ENCODE measurements at places on chromosomes 7 and 10. TPM values are rescaled to one million over a fixed set of nuclear protein-coding genes. Genes with fewer than 3 reads are reported as not detected.
A peak's percentile ranks its signal among the peaks of the same experiment; 100 is the strongest.

DNA sequence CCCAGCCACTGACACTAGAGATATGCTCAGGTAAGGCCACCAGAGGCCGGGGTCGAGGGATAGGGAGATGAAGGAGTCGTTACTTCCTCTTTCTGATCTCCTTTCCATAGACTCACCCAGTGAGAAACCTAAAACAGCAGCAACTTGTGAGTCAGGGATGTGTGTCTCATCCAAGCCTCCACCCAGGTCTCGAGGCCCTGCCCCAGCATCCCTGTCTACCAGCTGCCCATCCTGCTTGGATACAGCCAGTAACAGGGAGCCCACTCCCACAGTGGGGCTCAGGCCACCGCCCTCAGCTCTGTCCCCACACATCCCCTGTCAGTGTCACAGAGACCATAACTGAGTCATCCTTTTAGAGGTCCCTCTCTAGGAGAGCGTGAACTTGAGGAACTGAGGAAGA, 49.6 kb upstream of the CHST15 start:
- DNase-seq = no peak
- no peak overlapping the region for H3K4me3 ChIP-seq
- H3K36me3 ChIP-seq = no peaks in the 10 kb centered on the region
- H3K27me3 ChIP-seq = peaks cover 3% of the 10 kb centered on the region
- no peak overlapping the region for H3K27ac ChIP-seq
- no peaks in the 10 kb centered on the region for H3K4me1 ChIP-seq

DNA sequence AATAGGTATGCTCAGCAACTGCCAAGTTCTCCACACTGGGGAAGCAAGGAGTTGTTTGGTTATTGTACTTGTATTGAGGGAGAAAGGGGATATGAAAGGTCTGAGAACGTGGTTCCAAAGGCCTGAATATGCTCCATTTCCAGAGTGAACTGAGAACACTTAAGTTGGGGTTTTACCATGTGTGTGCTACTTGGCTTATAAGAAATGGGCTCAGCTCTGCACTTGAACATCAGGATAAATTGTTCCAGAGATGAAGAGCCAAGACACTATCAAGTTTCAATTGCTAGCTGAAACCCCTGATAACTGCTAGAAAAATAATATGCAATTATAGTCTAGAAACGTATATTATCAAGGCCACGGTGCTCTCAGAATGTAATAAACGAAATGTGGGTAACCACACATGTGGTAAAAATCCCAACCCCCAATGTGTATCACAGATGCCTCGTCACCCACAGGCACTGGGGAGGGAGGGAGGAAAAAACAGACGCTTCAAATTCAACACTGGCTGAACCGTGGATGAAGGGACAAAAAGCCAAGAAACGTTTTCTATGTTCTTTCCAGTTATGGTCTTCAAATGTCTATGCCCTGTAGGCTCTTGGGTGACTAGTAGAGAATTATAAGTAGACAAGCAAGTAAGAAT, 16.3 kb downstream of the ELMO1 start:
- H3K36me3 ChIP-seq = no peaks in the 10 kb centered on the region
- no peaks in the 10 kb centered on the region for H3K27me3 ChIP-seq
- H3K4me3 ChIP-seq = no peak overlapping the region
- H3K4me1 ChIP-seq = peaks cover 20% of the 10 kb centered on the region

- no peak overlapping the region for H3K27ac ChIP-seq
- H3K36me3 ChIP-seq = no peaks in the 10 kb centered on the region
- no peak overlapping the region for H3K4me3 ChIP-seq
- H3K4me1 ChIP-seq = no peaks in the 10 kb centered on the region
Measured at GRCh38 chr10:404991-405390, 269.7 kb downstream of the ZMYND11 start.

DNA sequence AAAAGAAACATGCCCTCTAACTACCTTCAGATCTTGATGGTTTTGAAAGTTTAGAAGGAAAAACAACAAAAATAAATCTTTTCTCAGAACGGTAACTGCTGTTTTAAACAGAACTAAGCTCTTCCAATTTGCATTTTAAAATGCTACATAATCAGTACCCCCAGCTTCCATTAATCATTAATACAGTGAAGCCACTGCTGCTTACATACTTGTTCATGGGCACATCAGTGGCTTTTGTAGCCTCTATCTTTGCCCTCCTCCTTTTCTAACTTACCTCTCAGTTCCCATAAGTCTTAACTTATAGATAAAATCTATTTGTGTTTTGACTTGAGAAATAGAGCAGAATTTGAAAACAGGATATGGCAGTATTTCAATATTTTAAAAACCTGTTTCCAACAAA, 109.1 kb downstream of the POLL start:
- H3K27ac ChIP-seq = no peak overlapping the region
- H3K27me3 ChIP-seq = no peaks in the 10 kb centered on the region
- H3K36me3 ChIP-seq = no peaks in the 10 kb centered on the region
- DNase-seq = no peak
- no peaks in the 10 kb centered on the region for H3K4me1 ChIP-seq

GRCh38 chr7:11655163-11655562, 176.8 kb downstream of the THSD7A start:
- no peak overlapping the region for H3K4me3 ChIP-seq
- H3K27me3 ChIP-seq = no peaks in the 10 kb centered on the region
- no peak overlapping the region for H3K27ac ChIP-seq
- H3K4me1 ChIP-seq = peaks cover 3% of the 10 kb centered on the region
- peak; percentile 33 for DNase-seq
- no peaks in the 10 kb centered on the region for H3K36me3 ChIP-seq

GRCh38 chr7:137989590-137989989, 12.3 kb downstream of the CREB3L2 start:
- no peak for DNase-seq
- no peaks in the 10 kb centered on the region for H3K27me3 ChIP-seq
- H3K4me1 ChIP-seq = peaks cover 91% of the 10 kb centered on the region
- no peaks in the 10 kb centered on the region for H3K36me3 ChIP-seq

- peaks cover 21% of the 10 kb centered on the region for H3K4me1 ChIP-seq
- H3K27ac ChIP-seq = peak overlapping the region; percentile 52
- DNase-seq = peak; percentile 90
- H3K36me3 ChIP-seq = no peaks in the 10 kb centered on the region
Measured at GRCh38 chr7:25849500-25850184, 302.4 kb upstream of the NFE2L3 start.

- no peaks in the 10 kb centered on the region for H3K4me1 ChIP-seq
- H3K27ac ChIP-seq = no peak overlapping the region
- H3K36me3 ChIP-seq = peaks cover 53% of the 10 kb centered on the region
Measured at GRCh38 chr7:100360135-100360854, 2.4 kb downstream of the PILRB start.

DNA sequence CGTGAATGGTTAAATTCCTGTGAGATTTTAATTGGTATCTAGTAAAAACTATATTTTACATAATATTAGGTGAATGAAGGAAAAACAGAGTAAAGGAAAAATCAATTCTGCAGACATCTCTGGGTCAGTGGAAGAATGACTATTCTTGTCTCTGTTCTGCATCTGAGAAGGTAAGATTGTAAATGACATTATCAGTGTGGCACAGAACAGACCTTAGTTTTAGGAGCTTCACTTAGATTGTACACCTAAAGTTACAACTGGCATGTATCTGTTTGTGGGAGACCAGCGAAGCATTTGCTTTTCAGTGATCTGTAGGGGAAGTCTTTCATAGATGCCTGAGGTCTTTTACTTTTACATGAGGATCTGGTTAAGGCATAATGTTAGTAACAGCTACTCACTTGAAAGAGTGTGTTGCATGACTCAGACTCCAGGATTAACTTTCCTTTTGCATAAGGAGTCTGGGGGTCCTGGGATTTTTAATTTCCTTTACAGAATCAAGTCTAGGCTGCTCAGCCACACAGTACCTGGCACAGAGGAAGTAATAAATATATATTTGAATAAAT, 56.2 kb downstream of the JMJD1C start:
- no peaks in the 10 kb centered on the region for H3K27me3 ChIP-seq
- DNase-seq = peak; percentile 23
- H3K4me1 ChIP-seq = peaks cover 13% of the 10 kb centered on the region
- no peak overlapping the region for H3K27ac ChIP-seq
- no peak overlapping the region for H3K4me3 ChIP-seq

DNA sequence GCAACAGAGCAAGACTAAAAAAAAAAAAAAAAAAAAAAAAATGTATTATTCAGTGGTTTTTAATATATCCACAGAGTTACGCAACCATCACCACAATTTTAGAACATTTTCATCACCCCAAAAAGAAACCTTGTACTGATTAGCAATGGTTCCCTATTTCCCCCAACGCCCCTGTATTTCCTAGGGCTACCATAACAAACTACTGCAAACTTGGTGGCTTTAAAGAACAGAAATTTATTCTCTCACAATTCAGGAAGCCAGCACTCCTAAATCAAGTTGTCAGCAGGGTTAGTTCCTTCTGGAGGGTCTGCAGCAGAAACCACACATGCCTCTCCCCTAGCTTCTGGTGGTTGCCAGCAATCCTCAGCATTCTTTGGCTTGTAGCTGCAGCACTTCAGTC, 5.9 kb upstream of the NUP42 start:
- no peaks in the 10 kb centered on the region for H3K36me3 ChIP-seq
- H3K27me3 ChIP-seq = no peaks in the 10 kb centered on the region
- no peaks in the 10 kb centered on the region for H3K4me1 ChIP-seq
- DNase-seq = no peak
- H3K27ac ChIP-seq = no peak overlapping the region

DNA sequence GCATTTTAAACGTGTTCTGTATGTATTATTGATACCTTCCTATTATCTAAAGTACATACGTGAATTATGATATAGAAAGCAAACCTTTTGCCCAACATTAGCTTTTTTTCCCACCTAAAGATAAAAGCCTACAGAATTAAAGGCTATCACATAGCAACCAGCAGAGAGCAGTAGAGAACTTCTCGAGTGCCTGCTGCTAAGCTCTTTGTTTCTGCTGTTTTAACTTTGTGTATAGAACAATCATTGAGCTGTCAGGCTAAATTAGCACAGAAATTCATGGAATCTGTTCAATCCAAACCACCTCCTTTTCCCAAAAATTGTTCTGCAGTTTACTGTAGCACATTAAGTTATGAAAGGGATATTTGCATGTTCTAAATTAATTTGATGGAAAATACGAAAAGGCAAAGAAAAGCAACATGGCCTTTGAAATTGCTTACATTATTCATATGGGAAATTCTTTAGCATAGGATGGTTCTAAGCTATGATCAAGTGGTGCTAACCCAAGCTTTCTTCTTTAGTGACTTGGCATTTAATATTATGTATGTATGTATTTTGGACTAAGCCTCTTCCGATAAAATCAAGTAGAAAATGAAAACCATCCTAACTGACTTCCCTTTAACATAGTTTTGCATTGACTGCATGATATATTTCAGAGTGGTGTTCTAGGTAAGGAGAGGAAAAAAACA, 1288.5 kb downstream of the GATA3 start:
- H3K27me3 ChIP-seq = no peaks in the 10 kb centered on the region
- peak; percentile 42 for DNase-seq
- no peak overlapping the region for H3K4me3 ChIP-seq
- no peaks in the 10 kb centered on the region for H3K36me3 ChIP-seq
- no peak overlapping the region for H3K27ac ChIP-seq

- H3K4me1 ChIP-seq = peaks cover 9% of the 10 kb centered on the region
- no peak overlapping the region for H3K4me3 ChIP-seq
- H3K27me3 ChIP-seq = peaks cover 5% of the 10 kb centered on the region
- no peak for DNase-seq
- no peaks in the 10 kb centered on the region for H3K36me3 ChIP-seq
- H3K27ac ChIP-seq = no peak overlapping the region
Measured at GRCh38 chr10:6054884-6055283, 7.3 kb downstream of the IL2RA start.

- no peak overlapping the region for H3K27ac ChIP-seq
- H3K27me3 ChIP-seq = no peaks in the 10 kb centered on the region
- no peak overlapping the region for H3K4me3 ChIP-seq
- DNase-seq = peak; percentile 2
Measured at GRCh38 chr10:92644921-92645320, 44.8 kb upstream of the HHEX start.

- H3K36me3 ChIP-seq = peaks cover 5% of the 10 kb centered on the region
- no peaks in the 10 kb centered on the region for H3K27me3 ChIP-seq
- no peak overlapping the region for H3K27ac ChIP-seq
- no peaks in the 10 kb centered on the region for H3K4me1 ChIP-seq
- no peak for DNase-seq
Measured at GRCh38 chr10:127447197-127447596, 101.9 kb upstream of the NPS start.

GRCh38 chr7:96188174-96188581, 133.7 kb downstream of the SLC25A13 start:
- no peaks in the 10 kb centered on the region for H3K27me3 ChIP-seq
- no peak overlapping the region for H3K27ac ChIP-seq
- H3K4me1 ChIP-seq = no peaks in the 10 kb centered on the region
- H3K36me3 ChIP-seq = peaks cover 4% of the 10 kb centered on the region

GRCh38 chr7:108249453-108249852, 119.3 kb upstream of the LAMB4 start:
- H3K27me3 ChIP-seq = no peaks in the 10 kb centered on the region
- peaks cover 30% of the 10 kb centered on the region for H3K4me1 ChIP-seq
- H3K27ac ChIP-seq = no peak overlapping the region
- H3K36me3 ChIP-seq = no peaks in the 10 kb centered on the region
- H3K4me3 ChIP-seq = no peak overlapping the region
- no peak for DNase-seq

DNA sequence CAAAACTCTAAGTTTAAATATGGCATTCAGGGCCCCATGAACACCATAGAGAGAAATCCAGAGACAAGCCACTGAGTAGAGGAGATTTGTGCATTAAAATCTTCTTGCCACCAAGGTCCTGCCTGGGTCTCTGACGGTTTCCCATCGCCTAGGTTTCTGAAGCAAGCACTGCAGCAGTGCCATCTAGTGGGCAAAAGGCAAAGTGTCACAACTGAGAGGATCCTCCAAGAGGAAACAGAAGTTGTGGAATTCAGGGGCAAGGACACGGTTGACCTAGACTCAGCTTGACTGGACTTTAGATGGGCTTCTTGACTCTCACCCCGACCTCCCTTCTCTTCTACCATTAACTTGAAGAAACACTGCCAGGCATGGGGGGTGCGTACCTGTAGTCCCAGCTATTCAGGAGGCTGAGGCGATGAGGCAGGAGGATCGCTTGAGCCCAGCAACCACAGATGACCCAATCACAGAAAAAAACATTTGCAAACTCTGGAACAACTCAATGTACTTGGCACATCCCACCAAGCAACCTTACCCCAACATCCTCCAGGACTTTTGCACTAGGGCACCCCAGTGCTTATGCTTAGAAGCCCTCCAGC, 604.1 kb downstream of the GALNT17 start:
- no peaks in the 10 kb centered on the region for H3K4me1 ChIP-seq
- DNase-seq = peak; percentile 24
- H3K4me3 ChIP-seq = no peak overlapping the region
- H3K36me3 ChIP-seq = no peaks in the 10 kb centered on the region
- H3K27me3 ChIP-seq = no peaks in the 10 kb centered on the region

- peak; percentile 97 for DNase-seq
- H3K27ac ChIP-seq = peak overlapping the region; percentile 25
- no peaks in the 10 kb centered on the region for H3K27me3 ChIP-seq
- H3K36me3 ChIP-seq = no peaks in the 10 kb centered on the region
Measured at GRCh38 chr7:152735443-152736004, 24.0 kb upstream of the ACTR3B start.

- H3K27ac ChIP-seq = no peak overlapping the region
- no peaks in the 10 kb centered on the region for H3K4me1 ChIP-seq
- no peak overlapping the region for H3K4me3 ChIP-seq
- DNase-seq = no peak
Measured at GRCh38 chr7:5302577-5302976, 19.8 kb downstream of the SLC29A4 start.

ERVW-1 gene
- total RNA-seq = not detected

TSPAN12 gene
- 19.0 TPM for total RNA-seq

PLAC9 gene
- total RNA-seq = 1.7 TPM

TFEC gene
- total RNA-seq = 7.9 TPM

BHLHA15 gene
- total RNA-seq = 1.2 TPM

NANOS1 gene
- 0.40 TPM for total RNA-seq

ITGB1 gene
- total RNA-seq = 1,147 TPM

C10orf105 gene
- total RNA-seq = not detected

CDHR1 gene
- 0.14 TPM for total RNA-seq

MSRB2 gene
- 16.2 TPM for total RNA-seq
